ENCODE measurements at places on chromosomes 1 and 21. TPM values are rescaled to one million over a fixed set of nuclear protein-coding genes. Genes with fewer than 3 reads are reported as not detected.

GRCh38 chr1:209391792-209392191 is 191.7 kb upstream of the CAMK1G start:
- DNase-seq, result no peak

DNA sequence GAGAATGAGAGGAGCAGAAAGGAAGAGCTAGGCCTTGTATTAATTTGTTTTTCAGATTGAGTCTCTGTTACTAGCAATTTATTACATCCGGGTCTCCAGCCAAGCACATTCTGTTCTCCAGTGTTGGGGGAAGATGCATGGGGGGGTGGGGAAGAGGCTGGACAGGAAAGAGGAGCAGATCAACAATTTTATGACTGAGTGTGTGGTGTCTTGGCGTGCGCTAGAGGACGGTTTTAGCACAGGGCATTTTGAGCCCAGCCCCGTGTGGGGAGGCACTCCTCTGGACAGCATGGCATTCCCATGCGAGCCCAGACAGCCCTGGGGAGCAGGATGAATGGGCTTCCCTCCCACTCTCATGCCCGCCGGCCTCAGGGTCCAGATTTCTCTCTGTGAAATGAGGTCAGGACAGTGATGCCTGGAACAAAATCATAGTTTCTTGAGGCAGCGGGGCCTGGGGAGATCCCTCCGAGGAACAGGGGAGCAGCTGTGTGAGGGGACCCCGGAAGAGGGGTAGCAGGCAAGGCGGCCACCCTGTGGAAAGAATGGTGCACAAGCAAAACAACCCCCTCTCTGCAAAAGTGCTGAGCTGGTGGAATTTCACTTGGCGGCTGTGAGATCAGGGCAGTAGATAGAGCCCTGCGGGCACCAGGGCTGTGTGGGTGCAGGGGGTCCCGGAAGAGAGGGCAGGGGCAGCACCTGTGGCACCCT is 16.3 kb downstream of the SOX13 start:
- DNase-seq, result no peak

GRCh38 chr1:15134285-15134684 is 19.3 kb upstream of the TMEM51 start:
- DNase-seq, result no peak

GRCh38 chr1:6348511-6349191 is 44.9 kb downstream of the ACOT7 start:
- DNase-seq, result no peak

FALEC gene
- not detected for total RNA-seq

FMOD gene
- total RNA-seq, result 36.8 TPM

GPR157 gene
- 2.5 TPM for total RNA-seq

CFHR4 gene
- not detected for total RNA-seq
